SW 1271 (cell line): ENCODE measurements at places on chromosomes 12 and 14.

DNA sequence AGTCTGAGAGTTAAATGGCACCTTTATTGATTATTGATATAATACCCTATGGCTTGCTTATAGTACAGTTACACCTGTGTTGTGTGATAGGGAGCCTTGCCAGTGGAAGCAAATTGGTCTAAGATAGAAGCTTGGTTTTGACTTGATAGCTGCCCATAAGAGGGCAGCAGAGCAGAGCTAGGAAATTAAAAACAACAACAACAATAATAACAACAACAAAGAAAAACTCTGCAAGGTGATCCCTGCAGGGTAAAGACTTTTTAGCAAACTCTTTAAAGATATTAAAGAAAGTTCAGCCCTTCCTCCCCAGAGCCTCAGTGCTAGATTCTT is 18.0 kb upstream of the RNASE10 start:
- DNase-seq, result no peak

- no peak for DNase-seq
These were observed 186.1 kb upstream of the EEA1 start for GRCh38 chr12:93115198-93115601.

DNA sequence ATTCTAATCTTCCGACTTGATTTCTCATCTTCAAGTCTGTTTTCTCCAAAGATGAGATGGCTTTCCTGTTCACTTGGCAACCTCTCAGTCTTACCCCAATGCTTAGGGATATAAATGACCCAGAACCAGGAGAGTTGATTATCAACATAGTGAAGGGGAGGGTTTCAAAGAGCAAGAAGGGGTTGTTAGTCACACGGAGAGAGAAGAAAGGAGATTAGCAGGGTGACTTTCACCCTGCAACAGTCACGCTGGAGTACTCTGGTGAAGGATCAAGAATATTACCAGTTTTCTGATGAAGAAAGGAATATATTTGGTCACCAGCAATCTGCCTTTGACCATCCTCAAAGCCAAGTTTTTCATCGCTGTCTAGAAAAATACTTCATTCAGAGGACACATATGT is at the start of gene TMEM52B:
Gene TMEM52B, plus strand, starts transcription at position 212 of the 400 bp plus-strand sequence. CDS start 543 bp downstream, outside the sequence.
- no peak for DNase-seq

DNA sequence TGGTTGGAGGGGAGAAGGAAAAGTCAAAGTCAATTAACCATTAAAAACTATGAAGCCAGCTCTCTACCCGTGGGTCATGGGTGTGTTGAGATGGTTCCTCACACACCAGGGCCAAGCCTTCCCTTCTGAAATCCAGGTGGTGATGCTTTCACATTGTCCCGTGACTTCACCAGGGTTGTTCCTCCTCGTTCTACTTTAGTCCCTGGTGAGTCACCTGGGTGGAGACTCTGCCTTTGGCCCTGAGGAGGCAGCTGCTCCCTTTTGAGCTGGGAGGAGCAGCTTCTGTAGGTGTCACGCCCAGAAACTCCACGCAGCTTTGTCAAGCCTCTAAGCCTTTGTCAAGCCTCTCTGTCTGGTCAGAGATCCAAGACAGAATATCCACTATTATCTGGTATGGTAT is 348.3 kb downstream of the BMP4 start:
- no peak for DNase-seq

- DNase-seq, result peak; percentile 31
These were observed 111.5 kb downstream of the PAX9 start for GRCh38 chr14:36773136-36773540.

DNA sequence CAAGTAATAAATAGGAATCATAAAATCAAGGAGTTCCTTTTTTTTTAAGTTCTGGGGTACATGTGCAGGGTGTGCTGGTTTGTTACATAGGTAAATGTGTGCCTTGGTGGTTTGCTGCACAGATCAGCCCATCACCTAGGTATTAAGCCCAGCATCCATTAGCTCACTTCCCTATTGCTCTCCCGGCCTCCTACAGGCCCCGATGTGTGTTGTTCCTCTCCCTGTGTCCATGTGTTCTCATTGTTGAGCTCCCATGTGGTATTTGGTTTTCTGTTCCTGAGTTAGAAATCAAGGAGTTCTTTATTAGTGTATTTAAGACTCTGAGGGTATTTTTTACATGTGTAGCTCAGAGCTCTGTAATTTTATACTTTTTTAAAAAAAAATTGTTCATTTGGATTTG is 86.0 kb downstream of the SCFD1 start:
- no peak for DNase-seq

GRCh38 chr12:130336723-130337487 is 782 bp upstream of the PIWIL1 start:
- no peak for DNase-seq

DNA sequence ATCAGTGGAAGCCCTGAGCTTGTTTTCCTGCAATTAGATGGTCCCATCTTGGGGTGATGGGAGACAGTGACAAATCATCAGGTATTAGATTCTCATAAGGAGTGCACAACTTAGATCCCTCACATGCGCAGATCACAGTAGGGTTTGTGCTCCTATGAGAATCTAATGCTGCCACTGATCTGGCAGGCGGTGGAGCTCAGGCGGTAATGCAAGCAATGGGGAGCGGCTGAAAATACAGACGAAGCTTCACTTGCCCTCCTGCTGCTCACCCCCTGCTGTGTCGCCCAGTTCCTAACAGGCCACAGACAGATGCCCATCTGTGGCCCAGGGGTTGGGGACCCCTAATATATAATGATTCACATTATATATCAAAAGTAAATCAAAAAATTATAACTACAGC is 258.8 kb upstream of the USP15 start:
- DNase-seq, result no peak

DNA sequence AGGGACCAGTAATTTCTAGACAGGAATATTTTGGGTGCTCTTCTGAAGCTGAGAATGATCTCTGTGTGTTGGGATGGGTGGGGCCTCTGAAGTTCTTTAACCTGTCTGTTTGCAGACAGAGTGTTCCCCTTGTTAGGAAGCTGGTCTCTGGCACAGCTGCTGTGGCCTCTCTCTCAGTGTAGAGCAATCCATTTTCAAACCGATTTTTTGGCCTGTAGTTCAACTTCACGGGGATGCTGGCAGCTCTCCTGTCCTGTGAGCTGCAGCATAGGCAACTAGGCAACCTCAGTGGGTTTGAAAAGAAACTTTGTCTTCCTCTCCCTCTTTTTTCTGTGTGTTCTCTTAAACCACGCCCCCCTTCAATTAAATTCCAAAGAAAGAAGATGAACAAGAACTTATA is 69.1 kb downstream of the SMOC1 start:
- no peak for DNase-seq

DNA sequence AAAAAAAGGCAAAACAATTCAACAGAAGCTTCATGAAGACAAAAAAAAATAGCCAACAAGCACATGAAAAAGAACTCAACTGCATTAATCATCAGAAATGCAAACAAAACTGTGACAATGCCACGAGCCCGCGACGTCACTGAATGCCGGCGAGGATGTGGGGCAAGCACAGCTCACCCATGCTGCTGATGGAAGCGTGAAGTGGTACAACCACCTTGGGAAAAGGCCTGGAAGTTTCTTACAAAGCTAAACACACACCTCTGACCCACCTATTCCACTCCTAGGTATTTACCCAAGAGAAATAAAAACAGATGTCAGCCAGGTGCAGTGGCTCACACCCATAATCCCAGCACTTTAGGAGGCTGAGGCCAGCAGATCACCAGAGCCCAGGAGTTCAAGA is 10.5 kb downstream of the BTBD6 start:
- no peak for DNase-seq

DNA sequence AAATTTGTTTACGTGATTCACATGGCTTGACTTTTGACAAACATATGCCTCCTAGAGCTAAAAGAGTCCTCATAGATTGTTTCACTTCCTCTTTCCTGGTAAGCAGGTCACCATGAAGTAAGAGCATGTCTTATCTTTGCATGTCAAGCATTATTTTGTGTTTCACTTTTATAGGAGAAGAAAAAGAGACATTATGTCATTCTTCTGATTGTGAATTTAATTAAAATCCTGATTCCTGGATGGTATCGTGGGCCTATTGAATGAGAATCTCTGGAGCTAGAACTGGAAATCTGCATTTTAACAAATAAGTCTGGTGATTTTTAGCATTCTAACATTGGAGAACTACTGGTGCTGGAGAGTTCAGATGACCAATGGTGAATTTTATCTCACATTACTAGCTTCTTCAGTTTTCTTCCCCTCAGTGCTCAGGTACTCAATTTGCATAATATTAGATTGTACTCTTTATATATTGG is 218.6 kb upstream of the ATP2B1 start:
- no peak for DNase-seq

DNA sequence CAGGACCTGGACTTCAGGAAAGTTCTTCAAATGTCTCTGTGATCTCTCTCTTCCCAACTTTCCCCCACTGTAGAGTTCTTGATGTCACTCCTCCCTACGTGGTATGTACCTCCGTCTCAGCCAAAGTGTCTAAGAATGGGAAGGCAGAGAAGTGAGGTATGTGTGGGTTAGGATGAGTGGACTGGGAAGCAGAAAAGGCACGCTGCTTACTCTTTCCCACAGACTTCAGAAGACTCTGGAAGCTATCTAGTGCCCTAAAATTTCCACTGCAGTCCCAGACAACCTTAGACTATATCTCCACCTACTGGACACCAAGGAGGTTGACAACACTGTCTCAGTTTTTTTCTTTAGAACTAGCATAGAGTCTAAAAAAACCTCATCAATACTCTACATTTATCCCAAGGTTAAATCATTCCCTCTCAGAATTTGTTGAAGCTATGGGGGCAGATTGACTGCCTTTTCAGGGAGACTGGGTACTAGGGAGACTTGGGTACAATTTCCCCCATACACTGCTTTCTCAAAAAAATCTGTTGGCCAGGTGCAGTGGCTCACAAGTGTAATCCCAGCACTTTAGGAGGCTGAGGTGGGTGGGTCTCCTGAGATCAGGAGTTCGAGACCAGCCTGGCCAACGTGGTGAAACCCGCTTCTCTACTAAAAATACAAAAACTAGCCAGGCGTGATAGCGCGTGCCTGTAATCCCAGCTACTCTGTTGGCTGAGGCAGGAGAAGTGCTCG is 20.6 kb upstream of the ITGA5 start:
- peak; percentile 77 for DNase-seq

GRCh38 chr12:109762071-109762672 is 48.5 kb downstream of the FAM222A start:
- DNase-seq, result no peak

DNA sequence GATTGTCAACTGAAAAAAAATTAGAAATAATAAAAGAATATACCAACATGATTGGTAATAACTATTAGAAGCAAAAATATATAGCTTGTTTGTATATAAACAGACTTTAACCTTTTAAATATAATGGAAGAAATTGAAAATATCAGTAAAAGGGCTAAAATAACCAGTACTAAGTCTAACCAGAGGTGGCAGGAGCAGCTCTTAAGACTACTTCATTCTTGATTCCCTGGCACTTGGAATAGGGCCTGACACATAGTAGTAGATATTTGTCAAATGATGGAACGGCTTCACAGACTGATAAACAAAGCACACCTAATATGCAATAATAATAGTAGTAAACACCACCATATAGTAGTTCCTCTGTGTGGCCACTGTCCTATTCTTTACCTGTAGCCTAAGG is 9.4 kb downstream of the TMEM63C start:
- DNase-seq, result no peak

- DNase-seq, result no peak
These were observed 660.4 kb upstream of the TMEM132C start for GRCh38 chr12:127606476-127607015.

DNA sequence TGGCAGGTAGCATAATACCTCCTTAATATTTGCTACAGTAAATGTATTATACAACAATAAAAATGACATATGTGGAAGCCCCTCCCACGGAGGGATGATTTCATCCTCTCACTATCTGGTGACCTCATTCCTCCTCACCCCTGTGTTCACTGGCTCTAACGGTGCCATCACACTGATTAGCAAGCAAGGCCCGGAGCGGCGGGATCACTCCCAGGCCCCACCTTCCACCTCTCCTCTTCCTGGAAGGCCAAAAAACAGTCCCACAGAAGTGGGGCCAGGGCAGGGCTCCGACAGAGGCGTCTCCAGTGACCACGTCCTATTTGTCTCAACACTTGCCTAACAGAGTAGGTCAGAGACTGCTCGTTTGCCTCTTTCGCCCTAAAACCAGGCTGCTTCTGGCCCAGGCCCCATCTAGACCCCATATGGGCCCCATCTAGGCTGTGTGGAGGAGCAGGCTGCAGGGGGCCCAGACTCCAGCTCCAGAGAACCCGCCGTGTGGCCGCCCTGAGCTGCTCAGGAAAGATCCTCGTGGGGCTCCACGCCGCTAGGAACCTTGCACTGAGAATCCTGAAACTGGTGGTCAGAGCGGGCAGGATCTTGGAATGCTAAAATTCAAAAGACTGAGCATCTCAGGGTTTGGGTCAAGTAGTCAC is 3.7 kb downstream of the SELPLG start:
- no peak for DNase-seq

DNA sequence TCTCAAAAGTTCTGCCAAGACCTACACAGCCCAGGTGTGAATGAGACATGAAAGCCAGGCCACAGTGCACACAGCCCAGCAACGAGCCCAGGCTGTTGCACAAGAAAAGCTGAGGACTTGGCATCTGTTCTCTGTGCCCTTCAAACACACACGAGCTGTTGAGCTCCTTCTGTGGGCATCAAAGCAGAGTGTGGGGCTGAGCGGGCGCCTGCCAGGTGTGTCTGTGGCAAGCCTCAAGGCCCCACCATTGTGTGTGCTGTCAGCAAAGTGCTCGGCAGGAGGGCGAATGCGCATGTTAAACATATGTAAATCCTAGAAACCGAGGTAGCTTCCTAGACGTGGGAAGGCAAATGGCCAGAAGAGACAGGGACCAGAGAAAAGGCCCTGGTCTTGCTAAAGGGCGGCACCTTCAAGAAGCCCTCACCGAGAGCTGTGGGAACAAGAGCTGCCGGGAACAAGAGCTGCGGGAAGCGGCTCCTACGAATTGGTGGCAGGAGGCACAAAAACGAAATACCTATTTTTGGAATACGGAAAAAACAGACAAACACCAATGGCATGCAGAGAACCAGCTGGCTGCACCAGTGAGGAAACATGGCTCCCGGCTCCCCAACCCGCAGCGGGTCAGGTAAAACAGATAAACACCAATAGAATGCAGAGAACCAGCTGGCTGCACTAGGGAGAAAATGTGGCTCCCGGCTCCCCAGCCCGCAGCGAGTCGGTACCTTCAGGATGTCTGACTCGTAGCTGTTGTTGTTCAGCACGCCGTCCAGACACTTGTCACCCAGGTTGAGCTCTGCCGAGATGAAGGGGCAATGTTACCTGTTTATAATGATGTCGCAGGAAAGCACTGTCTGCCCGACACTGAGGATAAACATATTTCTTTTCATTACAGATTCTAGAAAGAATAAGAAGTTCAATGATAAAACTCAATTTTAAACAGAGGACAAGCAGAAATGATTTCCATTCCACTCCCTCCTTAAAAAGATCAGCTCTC is 19.0 kb upstream of the GOLGA3 start:
- DNase-seq, result no peak

GRCh38 chr12:15052691-15053090 is 79.8 kb downstream of the PDE6H start:
- no peak for DNase-seq

DNA sequence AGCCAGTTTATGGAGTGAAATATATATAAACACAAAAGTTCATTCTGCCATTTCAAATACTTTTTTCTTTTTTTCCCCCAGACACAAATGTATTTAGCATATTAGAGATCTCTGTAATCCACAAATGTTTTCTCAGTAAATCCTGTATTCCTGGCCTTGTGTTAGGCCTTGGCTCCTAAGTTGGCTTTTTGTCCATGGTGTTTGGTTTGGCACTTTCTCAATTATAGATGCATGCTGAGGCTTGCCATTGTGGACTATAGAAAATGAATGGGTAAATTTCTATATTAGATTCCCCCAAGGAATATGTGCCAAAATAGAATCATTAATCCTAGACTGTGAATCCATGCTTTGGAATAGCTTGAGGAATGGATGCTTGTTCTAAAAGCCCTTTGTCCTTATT is 17.0 kb downstream of the RIC8B start:
- DNase-seq, result no peak
